ENCODE measurements at places on chromosomes 6 and 20. TPM values are rescaled to one million over a fixed set of nuclear protein-coding genes. Genes with fewer than 3 reads are reported as not detected.

- DNase-seq = no peak
- no peaks in the 10 kb centered on the region for H3K4me1 ChIP-seq
- no peak overlapping the region for H3K4me3 ChIP-seq
- H3K27me3 ChIP-seq = no peaks in the 10 kb centered on the region
- peaks cover 26% of the 10 kb centered on the region for H3K36me3 ChIP-seq
These were observed 60.5 kb downstream of the DOP1A start for GRCh38 chr6:83127976-83128375.

DNA sequence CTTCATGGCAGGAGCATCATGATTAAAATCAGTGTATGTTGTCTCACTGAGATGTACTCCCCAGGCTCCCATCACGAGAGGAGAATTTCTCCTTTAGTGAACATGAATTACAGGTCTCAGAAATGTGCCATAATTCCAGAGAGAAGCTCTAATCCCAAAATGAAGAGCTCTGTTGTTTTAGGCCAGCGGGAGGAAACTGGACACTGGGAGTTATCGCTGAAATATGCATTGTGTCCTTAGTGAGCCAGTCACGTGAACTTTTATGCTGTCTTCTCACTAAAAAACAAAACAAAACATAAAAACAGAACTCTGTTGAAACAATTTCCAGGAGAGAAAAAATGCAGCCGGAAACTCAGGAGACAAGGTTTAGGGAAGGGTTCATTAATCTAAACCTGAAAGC is 315.7 kb upstream of the NT5E start:
- H3K27me3 ChIP-seq = no peaks in the 10 kb centered on the region
- H3K36me3 ChIP-seq = no peaks in the 10 kb centered on the region
- no peak overlapping the region for H3K27ac ChIP-seq
- H3K4me1 ChIP-seq = no peaks in the 10 kb centered on the region

Gene PRICKLE4
- total RNA-seq = 1.4 TPM

Gene CNR1
- 0.67 TPM for total RNA-seq

DNA sequence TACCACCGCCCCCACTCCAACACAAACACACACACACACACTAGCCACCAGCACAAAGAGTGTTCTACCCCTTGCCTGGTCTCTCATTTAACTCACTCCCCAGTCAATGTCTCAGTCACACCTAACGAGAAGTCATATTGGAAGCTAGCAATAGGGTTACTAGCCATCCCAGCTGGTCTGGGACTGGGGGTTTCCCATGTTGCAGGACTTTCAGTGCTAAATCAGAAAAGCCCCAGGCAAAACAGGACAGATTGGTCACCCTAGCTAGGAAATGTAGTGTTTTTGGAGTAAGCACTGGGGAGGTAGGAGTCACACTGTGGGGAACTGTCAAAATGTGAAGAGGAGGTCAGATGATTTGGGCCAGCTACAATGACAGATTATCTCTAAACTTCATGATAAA is 158.1 kb downstream of the UNC5CL start:
- H3K4me3 ChIP-seq = no peak overlapping the region
- no peaks in the 10 kb centered on the region for H3K36me3 ChIP-seq
- no peak overlapping the region for H3K27ac ChIP-seq
- no peaks in the 10 kb centered on the region for H3K4me1 ChIP-seq

GRCh38 chr6:154686162-154686561 is 47.1 kb upstream of the SCAF8 start:
- no peak overlapping the region for H3K4me3 ChIP-seq
- H3K27me3 ChIP-seq = no peaks in the 10 kb centered on the region
- H3K4me1 ChIP-seq = no peaks in the 10 kb centered on the region
- H3K36me3 ChIP-seq = no peaks in the 10 kb centered on the region
- DNase-seq = no peak

Gene ASIP
- total RNA-seq = not detected

Gene FOXF2
- 0.05 TPM for total RNA-seq

Gene DEFB132
- not detected for total RNA-seq

- no peak for DNase-seq
- H3K4me3 ChIP-seq = no peak overlapping the region
- no peaks in the 10 kb centered on the region for H3K27me3 ChIP-seq
- H3K27ac ChIP-seq = no peak overlapping the region
- no peaks in the 10 kb centered on the region for H3K36me3 ChIP-seq
These were observed 137.3 kb upstream of the TOP1 start for GRCh38 chr20:40891351-40891750.

DNA sequence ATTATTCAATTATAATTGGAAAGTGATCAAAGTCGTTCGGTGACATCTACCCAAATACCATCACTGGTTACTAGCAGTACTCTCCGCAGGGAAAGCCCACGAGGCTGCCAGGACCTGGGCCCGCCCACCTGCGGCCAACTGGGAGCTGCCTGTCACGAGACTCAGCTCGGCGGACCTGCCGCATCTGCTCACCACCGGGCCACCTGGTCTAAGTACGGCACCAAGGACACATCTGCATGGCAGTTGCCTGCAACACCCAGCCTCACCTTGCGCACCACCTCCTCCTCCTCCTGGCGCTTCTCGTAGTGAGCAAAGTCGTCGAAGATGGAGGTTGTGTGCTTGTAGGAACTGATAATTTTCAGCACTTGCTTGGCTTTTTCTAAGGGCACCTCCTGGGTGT is 13.9 kb downstream of the YTHDF1 start:
- H3K4me3 ChIP-seq = no peak overlapping the region
- no peak for DNase-seq
- no peak overlapping the region for H3K27ac ChIP-seq
- H3K4me1 ChIP-seq = peaks cover 6% of the 10 kb centered on the region

- no peaks in the 10 kb centered on the region for H3K27me3 ChIP-seq
- peak overlapping the region; percentile 85 for H3K4me3 ChIP-seq
- DNase-seq = no peak
- peak overlapping the region; percentile 86 for H3K27ac ChIP-seq
These were observed 2.6 kb downstream of the SAMD5 start for GRCh38 chr6:147510929-147511590.
